Stimulated activated CD8-positive, alpha-beta memory T cell treated with anti-CD3 and anti-CD28 coated beads, Interleukin-4, amount 100 ng/mL, for 1 hour (primary cell): ENCODE measurements at places on chromosomes 13 and 19.

GRCh38 chr13:32882691-32883090, 133.5 kb upstream of the KL start:
- DNase-seq = no peak

- DNase-seq = no peak
These were observed 71.6 kb downstream of the HSPH1 start for GRCh38 chr13:31090096-31090495.

- no peak for DNase-seq
These were observed 128.8 kb downstream of the ZDHHC20 start for GRCh38 chr13:21330126-21330861.

- DNase-seq = no peak
These were observed 107.8 kb downstream of the ELF1 start for GRCh38 chr13:40911341-40911740.

- no peak for DNase-seq
These were observed 1171.9 kb downstream of the EFNB2 start for GRCh38 chr13:105363261-105364190.

GRCh38 chr13:111245576-111246384, 74.7 kb upstream of the TEX29 start:
- no peak for DNase-seq

DNA sequence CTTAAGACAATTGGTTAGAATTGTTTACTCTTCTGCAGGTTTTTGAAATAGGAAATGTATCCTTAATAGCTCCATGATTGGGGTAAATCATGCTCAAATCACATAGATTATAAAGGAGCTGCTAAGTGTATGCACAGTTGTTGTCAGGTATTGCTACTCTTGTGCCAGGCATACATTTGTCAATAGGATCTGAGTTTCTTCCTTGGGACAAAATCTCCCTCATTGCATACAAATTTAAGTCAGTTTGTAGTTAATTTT, 109.3 kb upstream of the MLNR start:
- DNase-seq = no peak

- no peak for DNase-seq
These were observed 949 bp upstream of the ZNF260 start for GRCh38 chr19:36528921-36529518.

- DNase-seq = peak; percentile 37
These were observed 11.8 kb upstream of the CCNA1 start for GRCh38 chr13:36420437-36420891.

DNA sequence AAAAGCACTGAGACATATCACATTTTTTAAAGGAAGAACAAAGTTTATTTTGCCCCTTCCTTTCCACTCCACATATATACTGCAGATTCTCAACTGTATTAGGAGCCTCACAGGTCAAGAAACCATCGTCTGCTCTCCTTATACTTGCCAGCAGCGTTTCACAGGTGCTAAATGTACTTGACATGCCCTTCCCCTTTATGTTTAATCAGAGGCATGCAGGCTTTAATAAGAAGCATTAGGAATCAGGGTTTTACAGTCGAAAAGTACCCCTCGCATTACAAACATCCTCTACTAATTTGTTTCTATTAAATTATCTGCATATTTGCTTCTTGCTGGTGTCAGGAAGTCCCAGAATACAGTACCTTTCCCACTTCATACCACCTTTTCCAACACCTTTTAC, 3.7 kb upstream of the RAP2A start:
- DNase-seq = no peak

DNA sequence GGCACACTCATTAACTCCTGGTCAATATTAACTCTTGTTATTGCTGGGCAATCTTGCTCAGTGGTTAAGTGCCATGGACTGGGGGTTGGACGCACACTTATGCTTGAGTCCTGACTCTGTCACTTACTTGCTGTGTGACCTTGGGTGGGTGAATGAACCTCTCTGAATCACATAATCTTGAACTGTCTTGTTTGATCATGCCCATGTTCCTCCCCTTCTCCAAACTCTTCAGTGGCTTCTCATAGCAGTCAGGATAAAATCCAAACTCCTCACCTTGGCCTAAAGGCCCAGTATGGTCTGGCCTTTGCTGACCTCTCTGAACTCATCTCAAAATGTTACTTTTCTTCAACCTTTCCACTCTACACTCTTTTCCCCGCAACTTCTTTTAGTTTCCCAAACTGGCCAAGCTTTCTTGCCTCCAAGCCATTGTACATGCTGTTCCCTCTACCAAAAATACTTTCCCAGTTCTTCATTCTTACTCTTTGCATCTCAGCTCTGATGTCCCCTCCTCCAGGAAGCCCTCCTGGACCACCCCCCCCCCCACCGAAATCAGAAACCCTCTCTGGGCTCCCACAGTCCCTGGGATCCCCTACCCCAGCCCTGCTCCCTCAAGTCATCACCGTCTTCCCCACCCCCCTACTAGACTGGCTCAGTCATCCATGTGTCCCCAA, 2.4 kb downstream of the MYPOP start:
- DNase-seq = no peak

DNA sequence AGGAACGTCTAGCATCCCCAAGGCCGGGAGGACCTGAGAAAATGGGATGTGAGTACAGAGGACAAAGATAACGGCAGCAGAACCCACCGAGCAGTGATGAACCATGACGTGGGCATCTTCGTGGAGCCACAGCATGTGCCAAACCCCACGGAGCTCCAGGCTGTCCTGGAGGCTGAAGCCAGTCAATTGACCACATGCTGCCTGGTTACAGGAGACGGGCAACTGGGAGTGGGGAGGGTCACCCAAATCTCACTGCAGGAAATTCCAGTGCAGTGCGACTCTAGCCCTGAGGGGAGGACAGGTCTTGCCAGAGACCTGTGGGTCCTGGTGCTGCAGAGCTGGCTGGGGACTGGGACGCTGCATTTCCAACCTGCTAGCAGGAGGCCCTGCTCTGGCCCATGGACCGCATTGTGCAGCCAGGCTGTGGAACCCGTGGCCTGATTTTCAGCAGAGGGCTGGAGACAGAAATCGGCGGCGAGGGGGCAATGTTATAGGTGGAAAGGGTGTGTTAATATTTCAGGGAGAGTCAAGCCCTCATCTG, 3.2 kb upstream of the GRTP1 start:
- no peak for DNase-seq

GRCh38 chr19:12695514-12695913, 917 bp downstream of the FBXW9 start:
- no peak for DNase-seq

- DNase-seq = no peak
These were observed 583.6 kb downstream of the OLFM4 start for GRCh38 chr13:53612200-53612599.

DNA sequence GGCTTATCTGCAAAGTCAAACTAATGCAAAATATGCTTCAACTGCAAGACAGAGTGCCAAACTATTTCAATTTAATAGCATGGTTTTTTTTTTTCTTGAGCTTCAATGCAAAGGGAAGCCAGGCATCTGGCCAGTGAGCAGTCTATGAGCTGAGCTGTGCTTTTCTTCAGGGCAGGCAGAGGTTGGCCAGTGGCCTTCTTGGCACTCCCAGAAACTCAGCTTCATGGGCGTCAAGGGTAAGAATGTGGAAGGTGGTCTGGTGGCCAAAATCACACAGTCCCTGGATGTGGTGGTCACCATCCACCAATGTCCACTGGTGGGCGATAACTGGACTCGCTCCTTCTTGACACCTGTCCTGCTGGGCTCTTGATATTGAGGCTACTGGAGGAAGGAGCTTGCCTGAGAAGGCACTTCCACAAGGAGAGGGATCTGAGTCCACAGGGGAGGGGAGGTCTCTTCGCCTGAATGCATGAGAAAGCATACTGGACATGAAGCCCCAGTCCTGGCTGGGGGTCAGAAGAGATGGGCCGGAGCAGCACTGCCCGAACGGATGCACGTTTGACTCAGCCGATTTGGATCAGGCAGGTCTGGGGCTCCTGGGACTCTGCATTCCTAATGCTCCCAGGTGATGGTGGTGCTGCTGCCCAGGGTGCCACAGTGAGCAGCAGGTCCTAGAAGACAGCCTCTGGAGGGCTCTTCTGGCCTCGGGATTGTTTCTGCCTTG, 17.1 kb downstream of the COL4A2 start:
- DNase-seq = no peak

- DNase-seq = no peak
These were observed 1320.1 kb upstream of the MIR17HG start for GRCh38 chr13:90027409-90027808.

DNA sequence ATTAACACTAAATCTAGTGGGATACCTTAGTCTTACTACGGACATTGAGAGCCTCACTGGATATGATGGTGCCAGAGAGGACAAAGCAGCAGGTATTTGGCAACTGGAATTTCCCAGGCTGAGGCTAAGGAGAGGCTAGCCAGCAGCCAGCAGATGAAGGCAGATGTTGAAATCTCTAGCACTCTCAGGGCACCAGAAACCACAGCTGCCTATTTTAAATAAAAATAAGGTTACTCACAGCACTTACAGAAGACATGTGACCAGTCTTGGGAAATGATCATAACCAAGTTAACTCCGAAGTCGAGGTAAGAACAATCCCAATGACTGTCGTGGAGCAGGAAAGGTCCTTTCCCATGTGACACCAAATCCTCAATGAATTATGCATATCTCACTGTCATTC, 1726.0 kb downstream of the EFNB2 start:
- DNase-seq = no peak

GRCh38 chr19:38679839-38680238, 32.4 kb downstream of the ACTN4 start:
- DNase-seq = no peak

GRCh38 chr13:51605698-51606097, 21.4 kb downstream of the WDFY2 start:
- DNase-seq = no peak

- DNase-seq = no peak
These were observed 16.6 kb downstream of the DNAJC15 start for GRCh38 chr13:43039966-43040365.

DNA sequence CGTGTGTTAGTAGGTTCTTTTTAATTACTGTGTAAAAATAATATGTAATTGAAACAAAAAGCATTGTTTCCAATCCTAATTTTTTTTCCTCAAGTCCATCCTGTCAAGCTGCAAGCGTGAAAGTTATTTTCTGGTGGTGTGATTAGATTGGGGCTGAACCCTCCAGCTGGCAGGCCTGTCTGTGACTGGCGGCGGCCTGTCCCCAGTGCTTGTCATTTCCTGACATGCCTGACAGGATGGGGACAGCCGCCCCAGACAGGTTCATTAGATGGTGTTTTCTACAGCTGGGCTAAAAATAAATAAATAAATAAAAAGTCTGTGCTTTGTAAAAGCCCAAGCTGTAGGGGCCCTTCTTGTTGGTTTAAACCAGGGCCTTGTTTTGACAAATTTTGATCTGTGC, 53.7 kb upstream of the MAB21L1 start:
- no peak for DNase-seq

- DNase-seq = no peak
These were observed 24.2 kb downstream of the ZNF829 start for GRCh38 chr19:36891768-36892357.

DNA sequence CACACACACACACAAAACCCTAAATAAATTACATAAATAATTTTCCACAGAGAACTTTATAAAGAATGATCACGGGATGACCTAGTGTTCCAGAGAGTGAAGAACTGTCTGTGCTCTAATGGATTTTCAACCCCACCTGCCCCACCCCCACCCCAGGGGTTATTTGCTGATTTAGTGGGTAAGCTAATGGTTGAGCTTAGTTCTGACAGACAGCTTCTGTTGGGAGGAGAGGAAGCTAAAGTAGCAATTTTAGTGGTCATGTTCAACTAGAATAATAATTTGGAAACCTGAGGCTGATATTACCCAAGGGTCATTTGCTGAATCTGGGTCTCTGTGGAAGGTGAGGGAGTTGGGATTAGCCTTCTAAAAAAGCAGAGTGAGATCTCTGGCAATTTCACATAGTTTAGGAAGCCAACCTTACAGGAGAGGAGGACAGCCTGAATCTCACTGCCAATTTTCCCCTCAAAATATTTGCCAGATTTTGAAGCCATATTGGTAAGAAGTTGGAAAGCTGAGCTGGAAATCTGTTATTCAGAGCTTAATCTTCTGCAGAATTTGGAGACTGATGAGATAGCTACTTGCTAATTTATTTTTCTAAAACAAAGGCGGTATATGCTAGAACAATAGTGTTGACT, 68.7 kb downstream of the POSTN start:
- DNase-seq = no peak

GRCh38 chr19:38064661-38065425, 157.8 kb downstream of the SIPA1L3 start:
- no peak for DNase-seq

GRCh38 chr13:30038884-30039283, 188.5 kb upstream of the UBL3 start:
- DNase-seq = no peak

- DNase-seq = peak; percentile 55
These were observed 94.5 kb downstream of the GNG7 start for GRCh38 chr19:2607712-2608601.

DNA sequence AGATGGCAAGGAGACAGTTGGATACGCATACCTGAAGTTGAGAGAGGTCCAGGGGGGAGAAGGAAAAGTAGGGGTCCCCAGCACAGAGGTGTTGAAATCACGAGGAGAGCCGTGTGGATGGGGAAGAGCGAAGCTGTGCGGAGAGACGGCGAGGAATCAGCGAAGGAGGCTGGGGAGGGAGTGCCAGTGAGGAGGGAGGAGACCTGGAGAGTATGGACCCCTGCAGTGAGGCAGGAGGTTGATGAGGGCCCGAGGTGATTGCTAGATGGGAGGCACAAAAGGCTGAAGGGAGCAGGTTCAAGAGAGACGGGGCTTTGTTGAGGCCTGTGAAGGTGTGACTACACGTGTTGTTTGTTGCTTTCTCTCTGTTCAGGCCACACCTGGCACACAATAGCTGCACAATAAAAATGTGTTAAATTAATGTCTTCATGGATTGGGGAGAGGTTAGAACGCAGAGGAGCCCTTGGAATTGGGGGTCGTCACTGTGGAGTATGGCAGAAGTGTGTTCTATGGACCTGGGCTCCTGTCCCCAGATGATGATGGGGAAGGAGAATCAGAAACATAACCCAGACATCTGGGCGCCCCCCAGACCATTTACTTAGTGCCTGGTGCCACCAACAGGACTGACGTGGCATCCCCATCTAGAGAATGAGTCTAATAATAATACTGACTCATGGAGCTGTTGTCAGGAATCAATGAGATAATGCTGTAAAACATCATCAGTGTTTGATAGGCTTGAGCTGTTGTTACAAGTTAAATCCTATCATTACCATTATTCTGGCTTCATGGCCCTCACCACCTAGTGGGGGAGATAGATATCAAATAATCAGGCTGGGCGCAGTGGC, 137.5 kb downstream of the SIPA1L3 start:
- DNase-seq = no peak

DNA sequence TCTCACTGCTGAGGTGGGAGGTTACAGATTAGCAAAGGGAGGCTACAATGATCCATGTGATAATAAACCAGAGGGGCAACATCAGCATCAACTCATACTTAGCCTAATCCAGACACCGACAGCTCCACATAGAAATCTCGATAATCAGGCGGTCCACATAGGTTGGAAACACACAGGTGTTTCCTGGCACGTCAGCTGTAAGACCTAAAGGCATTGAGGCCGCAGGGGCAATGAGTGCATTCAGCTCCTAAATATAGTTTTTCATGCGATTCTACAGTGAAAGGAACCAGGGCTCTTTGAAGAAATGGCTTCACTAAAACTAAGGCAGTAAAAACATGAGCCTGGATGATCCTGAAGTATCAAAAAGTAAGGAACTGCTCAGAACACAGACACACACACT, 19.3 kb downstream of the PLPP2 start:
- no peak for DNase-seq
